ENCODE measurements at places on chromosomes 12 and 14.

DNA sequence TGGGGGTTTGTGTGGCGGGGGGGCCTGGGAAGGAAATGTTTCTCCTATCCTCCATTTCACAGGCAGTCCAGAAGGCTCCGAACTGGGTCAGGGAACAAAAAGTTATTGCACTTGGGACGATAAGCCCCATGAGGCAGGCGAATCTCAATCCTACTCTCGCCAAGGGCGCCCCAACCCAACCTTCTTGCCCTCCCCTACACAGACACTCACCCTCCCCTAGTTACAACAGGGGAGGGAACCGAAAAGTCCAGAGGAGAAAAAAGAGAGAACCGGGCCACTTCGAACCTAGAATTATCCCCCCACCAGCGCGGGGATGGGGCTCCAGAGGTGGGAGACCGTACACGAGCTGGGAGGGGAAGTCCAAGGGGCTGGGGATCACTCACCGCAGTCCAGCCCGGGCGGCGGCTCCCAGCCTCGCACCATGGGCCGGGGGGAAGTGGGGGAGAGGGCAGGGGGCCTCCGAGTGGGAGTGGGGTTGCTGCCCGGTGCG is 357 bp downstream of the HOMEZ start:
- no peak for DNase-seq

- DNase-seq: no peak
Observed at GRCh38 chr12:110600254-110600653, 13.7 kb upstream of the TCTN1 start.

GRCh38 chr14:97033556-97034081 is 236.4 kb downstream of the VRK1 start:
- DNase-seq: no peak

- no peak for DNase-seq
Observed at GRCh38 chr14:105165761-105166485, 2.7 kb downstream of the JAG2 start.

DNA sequence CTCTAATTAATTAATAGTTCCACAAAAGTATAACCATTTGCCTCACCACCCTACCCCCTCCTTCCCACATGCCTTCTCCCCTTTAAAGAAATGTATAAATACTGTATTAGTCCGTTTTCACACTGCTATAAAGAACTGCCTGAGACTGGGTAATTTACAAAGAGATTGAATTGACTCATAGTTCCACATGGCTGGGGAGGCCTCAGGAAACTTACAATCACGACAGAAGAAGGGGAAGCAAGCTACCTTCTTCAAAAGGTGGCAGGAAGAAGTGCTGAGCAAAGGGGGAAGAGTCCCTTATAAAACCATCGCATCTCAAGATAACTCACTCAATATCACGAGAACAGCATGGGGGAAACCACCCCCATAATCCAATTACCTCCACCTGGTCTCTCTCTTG is 8.2 kb upstream of the RESF1 start:
- no peak for DNase-seq

All from effector CD4-positive, alpha-beta T cell (primary cell).